ENCODE measurements at places on chromosomes 13 and 19.

- DNase-seq, result no peak
Measured at GRCh38 chr13:71477735-71478134, 389.3 kb downstream of the DACH1 start.

GRCh38 chr13:108070491-108070890 is 144.8 kb downstream of the LIG4 start:
- no peak for DNase-seq

- DNase-seq, result no peak
Measured at GRCh38 chr13:38316129-38316528, 33.5 kb upstream of the UFM1 start.

- no peak for DNase-seq
Measured at GRCh38 chr13:102968572-102969228, 97.5 kb downstream of the SLC10A2 start.

DNA sequence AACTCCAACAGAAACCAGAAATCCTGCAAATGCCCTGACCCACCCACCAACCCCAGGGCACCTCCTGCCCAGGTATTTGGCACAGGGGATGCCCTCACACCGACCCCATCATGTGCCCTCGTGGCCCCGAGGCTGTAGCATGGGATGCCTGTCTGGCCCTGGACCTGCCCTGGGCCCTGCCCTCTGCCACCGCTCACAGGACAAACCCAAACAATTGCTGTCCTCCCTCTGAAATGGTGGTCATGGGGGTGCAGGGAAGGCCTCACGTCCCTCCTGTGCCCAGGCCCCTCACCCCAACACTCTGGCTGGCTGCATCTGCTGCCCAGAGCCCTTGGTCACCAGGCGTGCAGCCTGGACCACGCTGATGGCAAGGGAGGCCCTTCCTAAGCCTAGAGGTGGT is 2.1 kb upstream of the ZNF181 start:
- no peak for DNase-seq

GRCh38 chr13:114096811-114097211 is 35.6 kb downstream of the RASA3 start:
- no peak for DNase-seq

DNA sequence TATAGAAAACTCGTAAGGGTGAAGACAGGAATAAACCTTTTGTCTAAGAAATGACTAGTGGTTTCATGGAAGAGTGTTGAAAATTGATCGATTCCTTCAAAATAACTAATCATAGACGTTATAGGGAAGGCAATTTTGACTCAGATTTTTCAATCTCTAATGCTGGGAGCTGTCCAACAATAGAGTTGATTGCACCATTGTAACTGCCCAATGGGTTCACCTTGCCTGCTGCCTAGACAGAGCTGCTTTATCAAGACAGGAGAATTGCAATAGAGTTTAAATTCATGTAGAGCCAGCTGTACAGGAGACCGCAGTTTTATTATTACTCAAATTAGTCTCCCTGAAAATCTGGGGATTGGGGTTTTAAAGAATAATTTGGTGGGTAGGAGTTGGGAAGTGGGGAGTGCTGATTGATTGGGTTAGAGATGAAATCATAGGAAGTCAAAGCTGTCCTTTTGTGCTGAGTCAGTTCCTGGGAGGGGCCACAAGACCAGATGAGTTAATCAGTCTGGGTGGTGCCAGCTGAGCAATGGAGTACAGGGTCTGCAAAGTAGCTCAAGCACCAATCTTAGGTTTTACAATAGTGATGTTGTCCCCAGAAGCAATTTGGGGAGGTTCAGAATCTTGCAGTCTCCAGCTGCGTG is 16.8 kb upstream of the ADGRE2 start:
- no peak for DNase-seq

DNA sequence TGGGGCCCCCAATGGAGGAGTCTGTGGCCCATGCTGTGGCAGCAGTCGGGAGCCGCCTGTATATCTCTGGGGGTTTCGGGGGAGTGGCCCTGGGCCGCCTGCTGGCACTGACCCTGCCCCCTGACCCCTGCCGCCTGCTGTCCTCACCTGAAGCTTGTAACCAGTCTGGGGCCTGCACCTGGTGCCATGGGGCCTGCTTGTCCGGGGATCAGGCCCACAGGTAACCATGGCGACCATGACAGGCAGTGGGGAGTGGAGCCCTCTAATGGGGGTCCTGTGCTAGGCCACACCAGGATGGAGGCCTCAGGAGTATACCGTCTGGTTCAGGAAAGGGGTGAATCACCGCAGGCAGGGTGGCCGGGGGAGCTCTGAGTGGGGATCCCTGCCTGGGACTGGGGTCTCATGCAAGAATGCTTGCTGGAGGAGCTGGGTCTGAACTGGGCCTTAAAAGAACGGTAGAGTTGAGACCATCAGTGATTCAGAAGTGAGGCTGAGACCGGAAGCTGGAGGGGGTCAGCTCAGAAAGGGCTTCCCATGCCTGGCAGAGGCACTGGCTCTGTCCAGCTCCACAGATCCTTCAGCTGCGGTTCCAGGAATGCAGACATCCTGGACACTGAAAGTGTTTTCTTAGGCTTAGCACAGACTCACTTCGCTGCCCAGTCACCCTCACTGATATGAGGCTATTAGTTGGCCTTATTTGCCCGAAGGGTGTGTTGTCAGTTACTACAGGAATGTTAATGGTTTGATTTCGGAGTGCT is 29.1 kb downstream of the CNFN start:
- no peak for DNase-seq

- peak; percentile 39 for DNase-seq
Measured at GRCh38 chr19:35495107-35496064, 5.1 kb upstream of the KRTDAP start.

GRCh38 chr13:76586842-76587241 is 299.4 kb downstream of the KCTD12 start:
- DNase-seq, result no peak

- DNase-seq, result peak; percentile 28
Measured at GRCh38 chr13:80342471-80343371, 1.8 kb upstream of the SPRY2 start.

DNA sequence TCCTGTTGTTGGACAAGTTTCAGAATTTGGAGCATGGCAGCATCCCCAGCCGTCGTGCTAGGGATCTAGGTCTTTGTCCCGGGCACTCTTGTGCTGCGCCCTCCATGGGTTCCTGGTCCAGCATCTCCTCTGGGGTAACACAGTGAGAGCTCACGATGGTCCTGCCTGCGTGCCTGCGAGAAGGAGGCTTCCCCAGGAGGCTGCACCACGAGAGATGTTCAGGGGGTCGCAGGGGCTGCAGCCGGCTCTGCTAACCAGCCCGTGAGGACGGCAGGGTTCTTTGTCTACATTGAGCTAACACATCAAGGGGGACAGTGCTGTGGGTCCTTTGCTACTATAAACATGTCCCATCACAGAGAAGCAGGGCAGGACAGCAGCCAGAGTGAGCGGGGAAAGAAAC is 103.9 kb upstream of the SOX1 start:
- no peak for DNase-seq

DNA sequence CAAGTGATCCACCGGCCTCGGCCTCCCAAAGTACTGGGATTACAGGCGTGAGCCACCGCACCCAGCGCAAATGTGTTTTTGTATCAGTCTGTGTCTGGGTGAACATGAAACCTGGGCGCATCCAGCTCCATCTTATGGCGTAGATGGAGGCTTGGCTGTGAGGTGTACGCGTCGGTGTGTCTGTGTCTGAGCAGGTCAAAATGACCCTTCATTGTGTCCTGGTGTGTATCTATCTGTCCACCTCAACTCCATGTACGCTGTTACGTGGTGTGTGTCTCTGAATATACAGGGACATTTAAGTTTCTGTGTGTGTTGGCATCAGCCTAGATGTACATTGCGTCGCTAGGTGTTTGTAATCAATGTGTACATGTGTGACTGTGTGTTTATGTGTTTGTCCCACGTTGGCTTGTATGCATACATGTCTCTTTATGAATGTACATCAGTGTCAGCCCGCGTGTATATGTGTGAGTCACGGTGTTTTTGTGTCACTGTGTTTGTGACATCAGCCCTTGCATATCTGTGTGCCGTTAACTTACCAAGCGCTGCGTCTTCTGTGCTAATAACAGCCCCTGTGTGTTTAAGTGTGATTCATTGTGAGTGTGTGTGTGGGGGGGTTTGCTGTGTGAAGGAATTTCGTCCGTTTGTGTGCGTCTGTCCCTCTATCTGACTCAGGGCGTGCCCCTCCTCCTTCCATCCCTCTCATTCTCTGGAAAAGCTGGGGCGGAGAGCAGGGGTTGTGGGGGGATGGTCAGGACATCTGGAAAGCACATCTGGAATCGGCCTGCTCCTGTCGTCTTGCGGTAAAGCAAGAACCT is 6.4 kb downstream of the AXL start:
- DNase-seq, result peak; percentile 7

GRCh38 chr19:51043497-51043896 is 8.7 kb upstream of the KLK12 start:
- DNase-seq, result no peak

Data from T follicular helper cell (primary cell).